ENCODE measurements at places on chromosomes 3 and 15.

GRCh38 chr3:101963902-101964362 is 114.6 kb downstream of the NFKBIZ start:
- no peak for DNase-seq

DNA sequence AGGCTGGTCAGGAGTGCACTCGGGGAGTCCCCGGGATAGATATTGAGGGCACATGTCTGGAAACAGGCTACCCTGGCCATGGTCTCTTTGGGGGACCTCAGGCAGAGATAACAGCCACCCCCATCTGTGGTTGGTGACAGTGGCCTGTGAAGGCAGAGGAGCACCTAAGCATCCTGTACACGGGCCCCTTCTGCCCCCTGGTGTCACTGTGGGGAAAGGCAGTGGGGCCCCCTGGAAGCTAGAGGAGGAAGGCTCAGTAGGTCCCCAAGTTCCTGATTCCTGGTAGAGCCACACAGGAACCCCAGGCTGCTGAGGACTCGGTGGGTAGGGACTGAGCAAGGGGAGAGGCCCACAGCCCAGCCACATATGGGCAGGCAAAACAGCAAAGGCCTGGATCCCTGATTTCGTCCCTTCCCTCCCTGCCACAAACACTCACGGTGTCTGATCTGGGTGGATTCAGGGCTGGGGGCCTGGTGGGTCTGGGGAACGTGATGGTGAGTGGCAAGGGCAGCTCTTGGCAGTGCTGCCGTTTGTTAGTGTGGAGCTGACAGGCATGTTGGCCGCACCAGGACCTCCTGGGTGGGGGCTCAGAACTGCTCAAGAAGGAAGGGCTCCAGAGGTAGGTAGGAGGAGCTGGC is 14.1 kb upstream of the CXCR6 start:
- DNase-seq: peak; percentile 53

DNA sequence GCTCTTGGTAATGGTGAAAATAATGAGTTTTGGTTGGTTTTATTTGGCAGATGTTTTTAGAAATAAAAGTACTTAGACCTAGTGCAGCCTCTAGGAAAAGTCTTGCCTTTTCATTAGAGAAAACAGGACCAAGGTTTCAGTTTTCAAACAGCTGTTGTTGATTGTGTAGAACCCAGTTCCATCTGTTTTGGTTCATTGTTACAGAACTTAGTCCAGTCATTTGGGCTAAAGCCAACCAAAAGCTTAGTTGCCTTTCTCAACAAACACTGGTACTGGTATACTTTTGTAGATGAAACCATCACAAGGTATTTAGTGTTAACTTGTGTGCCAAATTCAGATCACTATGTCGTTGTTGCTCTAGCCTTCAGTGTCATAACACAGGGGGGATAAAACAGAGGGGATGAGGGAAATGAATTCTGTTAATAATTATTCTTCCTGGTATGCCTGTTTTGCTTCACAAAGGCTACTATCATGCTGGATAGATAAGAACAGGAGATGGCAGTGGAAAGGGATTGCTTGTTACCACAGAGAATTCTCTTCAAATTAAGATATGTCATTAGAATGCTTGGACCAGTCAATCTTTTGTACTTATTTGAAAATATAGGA is 12.6 kb upstream of the APH1B start:
- no peak for DNase-seq

DNA sequence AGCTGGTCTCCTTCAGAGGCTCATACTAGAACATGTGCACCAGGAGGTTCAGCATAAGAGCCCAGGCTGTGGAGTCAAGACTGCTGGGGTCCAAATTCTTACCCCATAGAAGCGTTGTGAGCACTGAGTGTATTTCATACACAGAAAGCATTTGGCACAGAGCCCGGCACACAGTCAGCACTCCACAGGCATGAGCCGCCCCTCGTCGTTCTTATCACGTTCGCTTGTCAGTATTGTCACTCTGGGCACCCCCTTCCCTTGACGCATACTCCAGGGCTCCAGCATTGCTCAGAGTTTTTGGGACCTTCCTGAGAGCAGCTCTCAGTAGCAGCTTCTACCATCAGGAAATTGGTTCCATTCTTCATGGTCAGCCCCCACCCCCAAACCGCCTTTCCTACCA is 25.2 kb downstream of the CORO2B start:
- no peak for DNase-seq

- no peak for DNase-seq
Measured at GRCh38 chr3:48299746-48300712, 33.4 kb downstream of the SPINK8 start.

- DNase-seq: peak; percentile 47
Measured at GRCh38 chr3:46368569-46368968, 2.2 kb upstream of the CCR5 start.

GRCh38 chr3:64405211-64405835 is 180.1 kb upstream of the PRICKLE2 start:
- DNase-seq: no peak

- DNase-seq: no peak
Measured at GRCh38 chr15:79977431-79978054, 6.5 kb upstream of the BCL2A1 start.

DNA sequence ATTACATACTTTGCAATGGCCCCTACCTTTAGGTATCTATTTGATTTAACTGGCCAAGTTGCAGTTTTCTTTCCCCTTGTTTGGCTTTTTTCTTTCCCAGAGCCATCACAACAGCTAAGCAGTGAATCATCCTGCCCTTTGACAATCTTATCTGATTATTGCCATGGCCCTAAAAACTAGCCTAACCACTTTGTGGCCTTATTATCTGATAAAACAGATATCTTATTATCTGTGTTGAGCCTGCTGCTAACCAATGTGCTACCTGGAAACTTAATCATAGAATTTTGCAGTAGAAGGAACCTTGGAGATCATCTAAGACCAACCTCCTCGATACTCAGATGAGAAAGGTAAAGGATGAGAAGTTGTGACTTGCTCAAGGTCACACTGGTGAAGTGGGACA is 37.1 kb downstream of the EIF4E3 start:
- DNase-seq: no peak

- no peak for DNase-seq
Measured at GRCh38 chr3:42605546-42606173, 5.2 kb downstream of the NKTR start.

- DNase-seq: no peak
Measured at GRCh38 chr15:87549296-87549695, 707.2 kb downstream of the NTRK3 start.

DNA sequence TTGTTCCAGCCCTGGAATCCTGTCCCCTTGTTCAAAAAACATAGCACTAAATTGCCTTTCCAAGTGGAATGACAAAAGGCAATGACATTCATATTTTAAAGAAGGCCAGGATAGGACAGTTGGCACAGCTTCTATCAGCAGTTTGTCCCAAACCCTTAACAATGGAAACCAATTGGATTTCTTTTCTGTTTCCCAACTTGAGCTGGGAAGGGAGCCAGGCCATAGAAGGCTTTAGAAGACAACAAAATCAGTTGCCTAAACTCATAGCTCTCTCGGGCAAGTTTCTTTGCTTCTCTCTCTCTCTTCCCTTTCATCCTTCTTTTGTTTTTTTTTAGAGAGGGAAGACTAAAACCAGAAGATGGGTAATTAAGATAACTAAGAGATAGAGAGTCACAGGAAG is 227.7 kb upstream of the TPRG1 start:
- DNase-seq: no peak

- DNase-seq: no peak
Measured at GRCh38 chr3:119490153-119490552, 8.2 kb upstream of the TIMMDC1 start.

GRCh38 chr15:43105077-43105736 is 631 bp downstream of the UBR1 start:
- DNase-seq: no peak

GRCh38 chr15:57358571-57358970 is 17.7 kb upstream of the CGNL1 start:
- no peak for DNase-seq

DNA sequence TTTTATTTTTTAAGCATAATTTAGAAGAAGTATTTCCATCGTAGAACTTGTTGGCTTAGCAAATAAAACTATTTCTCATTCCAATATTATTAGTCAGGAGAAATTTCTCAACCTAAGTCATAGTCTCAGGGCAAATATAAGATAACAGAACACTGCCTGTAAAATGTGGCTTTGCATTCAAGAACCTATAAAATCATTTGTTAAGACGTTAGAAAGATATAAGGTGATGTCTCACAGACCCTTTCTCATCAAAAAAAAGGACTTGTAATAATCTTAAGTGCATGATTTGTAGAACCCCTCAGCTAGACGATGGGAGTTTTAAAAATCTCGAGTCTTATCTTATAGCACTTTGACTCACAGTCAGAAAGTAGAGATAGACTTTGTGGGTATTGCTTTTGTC is 314.7 kb upstream of the CFAP20DC start:
- no peak for DNase-seq

DNA sequence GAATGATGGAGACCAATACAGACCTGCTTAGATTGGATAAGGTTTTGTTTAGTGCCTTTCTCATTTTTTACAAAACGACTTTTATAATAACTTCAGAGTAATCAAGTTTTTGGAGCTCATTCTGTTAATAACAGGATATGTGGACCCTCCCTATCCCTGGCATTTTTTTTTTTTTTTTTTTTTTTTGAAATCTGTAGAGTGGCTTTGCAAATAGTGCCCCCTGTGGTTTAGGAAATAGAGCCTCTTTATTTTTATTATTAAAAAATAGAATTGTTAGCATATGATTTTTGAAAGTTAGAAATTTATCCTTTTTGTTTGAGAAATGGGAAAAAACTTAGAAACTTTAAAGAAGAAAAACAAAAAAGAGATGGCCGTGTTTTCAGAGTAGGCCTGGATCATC is 11.4 kb downstream of the SKIL start:
- no peak for DNase-seq

DNA sequence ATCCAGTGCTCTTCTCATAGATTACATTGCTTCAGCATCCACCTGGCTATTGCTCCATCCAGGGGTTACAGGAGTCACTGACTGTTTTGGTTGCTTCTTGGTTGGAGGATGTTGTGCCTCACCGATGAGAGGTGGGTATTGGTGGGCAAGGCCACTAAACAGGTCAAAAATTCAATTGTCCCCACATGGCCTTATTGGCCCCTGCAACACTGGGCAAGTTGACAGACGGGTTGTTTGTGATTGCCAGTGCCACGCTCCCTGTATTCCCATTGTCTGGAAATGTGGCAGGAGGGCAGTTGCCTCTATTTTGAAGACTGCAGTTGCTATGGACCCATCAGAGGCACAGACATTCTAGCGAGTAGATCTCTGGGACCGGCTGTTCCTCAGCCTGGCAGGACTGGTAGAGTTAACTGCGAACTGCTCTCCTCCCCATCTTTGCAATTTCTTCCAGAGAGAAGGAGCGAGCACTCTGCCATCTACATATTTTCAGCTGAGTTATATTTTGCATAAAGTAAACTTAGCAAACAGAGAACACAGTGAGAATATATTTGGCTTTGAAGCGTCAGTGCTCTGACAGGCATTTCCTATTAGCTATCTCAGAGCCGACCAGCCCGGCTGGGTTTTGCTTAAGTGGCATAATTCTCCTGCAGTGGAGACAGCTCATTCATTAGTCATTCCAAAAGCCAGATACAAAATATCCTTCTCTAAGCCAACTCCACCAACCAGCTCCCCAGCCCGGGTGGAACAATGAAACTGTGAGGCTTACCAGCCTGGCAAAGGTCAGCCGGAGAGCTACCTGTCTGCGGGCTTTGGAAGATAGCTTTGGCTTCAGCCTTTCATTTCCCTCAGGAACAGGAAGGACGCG is 26.0 kb upstream of the MAGEF1 start:
- no peak for DNase-seq

- DNase-seq: no peak
Measured at GRCh38 chr3:72307438-72308115, 522.6 kb upstream of the PROK2 start.

Measured in T-helper 9 cell (primary cell).